Stromal cell of bone marrow (primary cell): ENCODE measurements at places on chromosomes 12 and 14.

DNA sequence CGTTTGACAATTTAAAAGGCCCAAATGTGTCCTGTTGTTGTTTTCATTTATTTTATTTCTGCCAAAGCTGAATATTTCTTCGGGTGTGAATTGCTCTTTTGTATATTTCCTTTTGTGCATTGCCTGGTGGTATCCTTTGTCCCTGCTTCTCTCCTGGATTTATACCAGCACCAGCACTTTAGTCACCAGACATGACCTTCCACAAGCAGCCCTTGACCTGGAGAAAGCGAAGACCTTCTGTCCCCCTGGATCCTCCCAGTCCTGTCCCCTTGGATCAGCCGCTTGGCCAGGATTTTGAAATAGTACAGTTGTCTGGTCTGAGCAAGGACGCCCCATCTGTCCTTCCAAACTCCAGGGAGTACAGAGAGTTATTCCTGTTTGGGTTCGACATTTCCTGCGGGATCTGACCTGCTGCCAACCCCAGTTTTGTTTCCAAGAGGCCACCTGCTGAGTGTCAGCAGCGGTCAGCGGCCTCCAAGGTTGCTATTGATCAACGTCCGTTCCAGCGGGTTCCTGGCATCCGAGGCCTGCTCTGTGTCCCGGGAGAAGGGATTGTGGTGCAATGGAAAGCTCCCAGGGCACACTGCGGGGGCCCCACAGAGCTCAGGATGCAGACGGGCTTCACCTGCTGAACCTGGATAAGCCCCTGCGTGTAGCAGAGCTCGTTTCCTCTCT is 45.1 kb upstream of the CHGA start:
- no peak for DNase-seq

DNA sequence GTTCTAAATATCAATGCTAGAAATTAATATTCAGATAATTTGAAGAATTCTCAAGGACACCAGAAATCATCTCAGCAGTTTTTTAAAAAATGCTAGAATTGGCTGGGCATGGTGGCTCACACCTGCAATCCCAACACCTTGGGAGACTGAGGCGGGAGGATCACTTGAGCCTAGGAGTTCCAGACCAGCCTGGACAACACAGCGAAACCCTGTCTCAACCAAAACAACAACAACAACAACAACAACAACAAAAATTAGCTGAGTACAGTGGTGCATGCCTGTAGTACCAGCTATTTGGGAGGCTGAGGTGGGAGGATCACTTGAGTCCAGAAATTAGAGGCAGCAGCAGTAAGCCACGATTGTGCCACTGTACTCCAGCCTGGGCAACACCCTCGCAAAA is 3.2 kb upstream of the MDP1 start:
- DNase-seq: no peak

DNA sequence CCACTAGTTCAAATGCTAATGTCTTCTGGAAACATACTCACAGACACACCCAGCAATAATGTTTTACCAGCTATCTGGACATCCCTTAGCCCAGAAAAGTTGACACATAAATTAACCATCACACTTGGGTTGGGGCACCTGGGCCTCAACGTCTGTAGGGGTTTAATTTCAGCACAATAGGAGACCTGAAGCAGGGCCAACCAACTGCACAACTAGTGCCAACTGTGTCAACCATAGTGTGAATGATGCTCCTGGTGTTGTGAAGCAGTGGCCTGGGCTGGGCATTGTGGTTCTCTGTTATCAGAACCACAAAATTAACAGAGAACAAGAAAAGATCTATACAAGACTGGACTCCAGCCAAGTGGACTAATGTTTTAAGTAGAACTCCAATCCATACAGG is 106.7 kb upstream of the PPM1H start:
- no peak for DNase-seq

GRCh38 chr12:49331380-49332222 is 5.4 kb downstream of the C1QL4 start:
- DNase-seq: peak; percentile 51

- no peak for DNase-seq
Measured at GRCh38 chr14:99889268-99889667, 96.1 kb downstream of the EML1 start.

DNA sequence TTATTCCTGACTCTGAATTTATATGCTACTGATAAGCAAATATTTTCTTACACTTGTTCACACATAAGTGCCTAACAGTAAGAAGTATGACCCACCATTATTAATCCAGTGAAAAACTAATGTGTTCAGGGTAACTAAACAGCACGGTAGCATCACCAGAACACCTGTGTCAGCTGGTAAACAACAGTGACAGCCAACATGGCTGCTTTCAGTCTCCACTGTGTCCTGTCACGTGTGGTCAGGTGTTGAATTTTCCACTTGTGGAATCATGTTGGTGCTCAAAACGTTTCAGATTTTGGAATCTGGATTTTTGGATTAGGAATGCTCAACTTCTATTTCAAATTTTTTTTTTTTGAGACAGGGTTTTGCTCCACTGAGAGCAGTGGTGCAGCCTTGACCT is 14.3 kb upstream of the ATP23 start:
- DNase-seq: no peak
